NCI-H526 treated with DMSO at 0.1 percent for 48 hours (cell line): ENCODE measurements at places on chromosomes 4 and X.
A peak's percentile ranks its signal among the peaks of the same experiment; 100 is the strongest.

GRCh38 chrX:94401426-94401825 lies 727.4 kb downstream of the FAM133A start:
- DNase-seq = no peak

GRCh38 chr4:183533698-183534097 lies 28.8 kb downstream of the ING2 start:
- no peak for DNase-seq

DNA sequence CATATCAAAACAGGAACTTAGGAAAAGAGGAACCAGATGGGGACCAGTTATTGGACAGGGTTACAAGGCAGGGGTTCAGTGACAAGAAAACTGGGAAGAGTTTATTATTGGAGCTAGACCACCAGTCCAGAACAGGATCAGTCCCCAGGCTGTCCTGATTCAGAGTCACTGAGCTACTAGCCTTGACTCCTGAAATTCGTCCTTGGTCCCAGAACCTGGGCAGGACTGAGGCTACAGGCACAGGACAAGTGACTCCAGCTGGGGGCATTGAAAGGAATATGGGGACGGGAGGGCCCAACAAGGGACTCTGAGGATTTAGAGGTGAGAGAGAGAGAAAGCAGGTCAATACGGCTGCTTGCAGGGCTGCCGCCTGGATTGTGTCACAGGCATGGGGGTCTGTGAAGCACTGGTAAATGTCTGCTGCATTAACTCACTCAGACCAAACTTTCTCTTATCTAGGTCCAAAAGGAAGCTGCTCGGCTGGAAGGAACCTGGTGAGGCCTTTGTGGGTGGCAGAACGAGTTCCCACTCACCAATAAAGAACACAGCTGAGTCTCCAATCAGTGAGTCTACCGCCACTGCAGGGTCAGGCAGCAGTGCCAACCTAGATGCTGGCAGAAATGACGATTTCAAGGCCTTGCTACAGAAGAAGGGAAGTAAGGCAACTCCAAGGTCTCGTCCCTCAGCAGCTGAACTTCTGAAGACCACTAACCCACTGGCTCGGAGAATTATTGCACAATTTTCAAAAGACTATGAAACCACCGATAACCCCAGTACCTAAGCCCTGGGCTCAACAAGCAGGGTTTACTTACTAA lies 11.3 kb upstream of the RTL5 start:
- no peak for DNase-seq

DNA sequence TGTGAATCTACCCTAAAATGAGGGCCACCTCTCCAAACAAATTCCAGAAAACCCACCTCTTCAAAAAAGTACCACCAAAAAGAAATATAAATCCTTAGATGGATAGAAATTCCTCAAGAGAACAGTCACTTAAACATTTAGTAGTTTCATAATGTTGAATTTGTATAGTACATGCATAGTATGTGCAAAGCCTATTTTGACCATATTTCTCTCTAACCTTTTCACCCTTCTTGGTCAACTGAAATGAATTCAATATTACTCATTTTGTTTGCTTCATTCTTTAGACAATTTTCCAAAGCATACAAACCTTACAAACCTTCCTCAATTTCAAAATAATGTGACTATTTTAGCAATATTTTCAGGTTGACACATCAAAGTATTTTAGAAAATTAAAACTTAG lies 4.1 kb downstream of the RHOXF1 start:
- DNase-seq = no peak

GRCh38 chrX:70592091-70592490 lies 147.5 kb downstream of the DLG3 start:
- no peak for DNase-seq

- no peak for DNase-seq
These were observed 96.1 kb upstream of the FAM9B start for GRCh38 chrX:9130031-9130430.

DNA sequence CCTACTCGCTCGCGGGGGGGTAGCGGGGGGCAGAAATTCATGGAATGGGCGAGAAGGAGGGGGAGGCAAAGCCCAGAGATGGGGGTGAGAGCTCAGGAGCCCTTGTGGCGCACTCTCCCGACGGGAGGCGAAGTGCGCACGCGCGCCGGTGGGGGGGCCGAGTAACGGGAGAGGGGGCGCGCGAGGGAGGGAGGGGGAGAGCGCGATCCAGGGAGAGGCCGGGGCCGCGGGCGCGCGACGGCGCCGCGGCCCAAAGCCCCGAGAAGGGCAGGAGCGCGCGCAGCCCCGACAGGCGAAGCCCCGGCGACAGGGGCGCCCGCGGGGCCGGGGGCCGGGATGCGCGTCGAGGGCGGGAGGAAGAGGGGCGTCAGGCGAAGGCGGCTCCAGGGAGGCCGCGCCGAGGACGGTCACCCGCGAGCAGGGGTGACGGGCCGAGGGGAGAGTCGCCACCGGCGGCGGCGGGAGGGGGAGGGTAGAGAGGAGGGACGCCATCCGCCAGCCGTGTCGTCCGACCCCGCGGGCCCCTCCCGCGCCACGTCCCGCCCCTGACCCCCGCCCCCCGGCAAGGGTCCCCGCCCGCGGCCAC lies 421 bp downstream of the MECP2 start:
- peak; percentile 19 for DNase-seq

DNA sequence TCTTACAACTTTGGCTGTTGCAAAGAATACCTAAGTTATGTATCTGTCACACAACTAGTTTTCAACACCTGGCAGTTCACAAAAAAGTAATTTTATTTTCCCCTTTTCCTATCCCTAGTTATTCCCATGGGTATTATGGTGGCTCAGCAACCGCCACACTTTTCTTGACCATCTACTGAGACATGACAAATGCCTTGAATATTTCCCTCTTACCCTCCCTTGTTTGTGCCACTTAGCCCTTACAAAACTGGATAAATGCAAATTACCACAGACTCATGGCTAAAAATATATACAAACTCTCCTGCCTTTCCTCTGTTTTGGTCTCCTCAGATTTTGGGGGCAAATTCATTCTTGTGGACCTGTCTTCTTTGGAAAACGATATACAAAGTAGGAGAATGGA lies 72.1 kb downstream of the AMOT start:
- DNase-seq = no peak

DNA sequence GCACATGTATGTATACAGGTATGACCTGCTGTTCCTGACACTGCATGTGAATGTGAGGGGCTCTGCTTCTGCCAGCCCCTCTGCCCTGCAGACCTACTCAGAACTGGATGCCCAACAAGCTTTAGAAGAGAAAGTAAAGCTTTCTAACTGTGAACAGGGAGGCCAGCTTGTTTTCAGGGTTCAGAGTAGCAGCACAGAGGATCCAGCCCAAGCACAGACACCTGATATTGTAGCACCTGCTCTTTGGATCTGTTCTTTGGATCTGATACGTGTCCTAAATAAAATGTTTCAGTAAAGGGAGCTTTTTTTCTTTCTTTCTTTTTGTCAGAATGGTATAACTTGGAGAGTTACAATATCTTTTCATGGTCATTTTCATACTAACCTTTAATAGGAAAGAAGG lies 19.2 kb downstream of the DCUN1D4 start:
- no peak for DNase-seq

DNA sequence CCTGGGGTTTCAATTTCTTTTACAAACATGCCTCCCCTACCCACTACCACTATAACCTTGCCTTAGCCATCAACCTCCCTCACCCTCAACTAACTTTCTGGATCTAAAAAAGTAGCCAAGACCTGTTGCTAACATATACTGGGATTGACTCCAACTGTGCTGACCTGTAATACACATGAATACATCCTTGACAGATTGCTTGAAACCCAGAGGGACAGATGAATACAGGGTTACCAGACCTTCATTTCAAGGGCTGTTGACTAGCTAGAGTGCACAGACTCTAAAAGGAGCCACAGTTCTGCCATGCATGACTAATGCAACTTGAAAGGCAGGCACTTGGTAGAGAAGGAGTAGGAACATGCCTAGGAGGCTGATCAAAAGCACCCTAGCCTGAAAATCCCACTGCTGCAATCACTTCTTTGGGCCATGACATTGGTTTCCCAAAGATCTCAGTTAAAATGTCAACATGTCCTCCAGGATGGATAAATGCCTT lies 121.0 kb downstream of the PCDH19 start:
- no peak for DNase-seq

DNA sequence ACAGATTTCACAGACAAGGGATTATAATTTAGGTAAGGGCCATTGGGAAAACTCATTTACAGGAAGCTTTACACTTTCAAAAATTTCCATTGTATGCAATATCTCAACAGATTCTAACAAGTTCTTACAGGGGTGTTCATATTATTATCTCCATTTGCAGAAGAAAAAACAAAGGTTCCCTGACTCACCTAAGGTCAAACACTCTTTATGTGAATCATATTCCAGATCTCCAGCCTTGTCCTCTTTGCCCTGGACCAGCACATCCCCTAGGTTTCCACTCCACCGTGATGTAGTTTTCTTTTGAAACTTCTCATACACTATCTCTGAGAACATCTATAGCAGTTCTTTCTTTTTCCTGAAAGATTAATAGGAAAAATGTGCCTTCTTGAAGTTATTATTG lies 96.4 kb upstream of the HS3ST1 start:
- DNase-seq = no peak

GRCh38 chr4:107319386-107319785 lies 283.3 kb upstream of the DKK2 start:
- no peak for DNase-seq

- no peak for DNase-seq
These were observed 27.6 kb downstream of the INTU start for GRCh38 chr4:127660284-127660885.

GRCh38 chr4:138938366-138938690 lies 77.3 kb upstream of the NOCT start:
- DNase-seq = peak; percentile 60

DNA sequence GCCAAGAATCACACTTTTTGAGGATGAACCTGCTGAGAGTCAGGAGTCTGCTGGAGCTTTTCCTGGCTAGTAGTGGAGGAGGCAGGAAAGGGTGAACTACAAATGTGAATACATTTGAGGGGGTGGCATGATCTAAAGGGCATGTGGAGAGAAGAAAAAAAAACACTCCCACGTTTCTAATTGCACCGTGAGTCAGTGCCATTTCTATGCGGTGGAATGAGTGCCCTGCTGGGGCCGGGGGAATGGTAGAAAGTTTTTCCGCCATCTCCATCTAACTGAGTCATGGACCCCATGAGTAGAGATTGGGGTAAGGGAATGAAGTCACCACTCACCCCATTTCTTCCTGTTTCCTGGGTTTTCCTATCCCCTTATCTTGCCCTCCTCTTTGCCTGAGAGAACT lies 19.8 kb downstream of the BEX3 start:
- DNase-seq = no peak

GRCh38 chr4:140109737-140110136 lies 44.2 kb downstream of the MAML3 start:
- DNase-seq = no peak

- DNase-seq = no peak
These were observed 171.3 kb downstream of the SNCA start for GRCh38 chr4:89665662-89666061.

DNA sequence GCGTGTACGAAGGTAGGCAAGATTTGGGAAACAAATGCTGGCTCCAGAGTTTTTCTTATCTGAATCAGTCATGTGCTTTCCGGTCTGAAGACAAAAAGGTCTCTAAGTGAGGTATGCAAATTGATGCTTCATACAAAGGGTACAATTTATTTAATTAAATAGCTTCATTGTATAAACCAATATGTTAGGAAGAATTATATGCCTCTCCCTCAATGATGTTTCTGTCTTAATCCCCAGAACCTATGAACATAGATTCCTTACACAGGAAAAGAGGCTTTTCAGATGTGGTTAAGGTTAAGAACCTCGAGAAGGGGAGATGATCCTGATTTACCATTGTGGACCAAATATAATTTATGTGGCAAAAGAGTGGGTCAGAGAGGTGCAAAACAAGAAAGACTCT lies 543.5 kb upstream of the PCDH10 start:
- peak; percentile 7 for DNase-seq

DNA sequence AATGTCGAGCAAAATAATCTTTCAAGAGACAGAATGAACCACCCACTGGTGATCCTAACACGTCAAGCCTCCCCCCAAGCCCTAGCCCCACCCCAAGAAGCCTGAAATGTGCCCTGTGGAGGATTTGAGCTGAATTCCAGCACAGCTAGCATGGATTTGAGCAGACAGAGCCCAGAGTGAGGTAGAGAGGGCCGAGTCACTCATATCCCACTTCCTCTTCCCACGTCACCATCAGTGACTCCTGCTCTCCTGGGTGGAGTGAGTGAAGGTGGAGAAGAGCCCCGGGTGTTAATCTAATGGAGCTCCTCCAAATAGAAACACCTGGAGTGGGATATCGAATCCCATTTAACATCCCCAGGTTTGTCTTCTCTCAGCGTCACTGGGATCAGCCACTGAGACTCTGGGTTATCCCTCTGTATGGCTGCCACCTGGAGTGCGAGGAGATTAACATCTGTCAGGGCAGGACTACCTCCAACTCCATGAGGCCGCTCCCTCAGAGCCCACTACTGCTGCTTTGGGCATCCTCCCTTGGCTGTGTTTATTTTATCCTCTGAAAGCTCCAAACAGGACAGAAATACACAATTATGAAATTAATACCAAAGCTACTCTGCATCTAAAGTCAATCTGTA lies 136.6 kb downstream of the NWD2 start:
- no peak for DNase-seq

- DNase-seq = no peak
These were observed 1.1 kb upstream of the EDNRA start for GRCh38 chr4:147479786-147480185.

- DNase-seq = no peak
These were observed 66.4 kb downstream of the GALNT7 start for GRCh38 chr4:173235050-173235449.

GRCh38 chr4:71614621-71615020 lies 169.3 kb downstream of the GC start:
- no peak for DNase-seq

- DNase-seq = peak; percentile 13
These were observed 8.0 kb downstream of the MAN2B2 start for GRCh38 chr4:6582889-6583490.

DNA sequence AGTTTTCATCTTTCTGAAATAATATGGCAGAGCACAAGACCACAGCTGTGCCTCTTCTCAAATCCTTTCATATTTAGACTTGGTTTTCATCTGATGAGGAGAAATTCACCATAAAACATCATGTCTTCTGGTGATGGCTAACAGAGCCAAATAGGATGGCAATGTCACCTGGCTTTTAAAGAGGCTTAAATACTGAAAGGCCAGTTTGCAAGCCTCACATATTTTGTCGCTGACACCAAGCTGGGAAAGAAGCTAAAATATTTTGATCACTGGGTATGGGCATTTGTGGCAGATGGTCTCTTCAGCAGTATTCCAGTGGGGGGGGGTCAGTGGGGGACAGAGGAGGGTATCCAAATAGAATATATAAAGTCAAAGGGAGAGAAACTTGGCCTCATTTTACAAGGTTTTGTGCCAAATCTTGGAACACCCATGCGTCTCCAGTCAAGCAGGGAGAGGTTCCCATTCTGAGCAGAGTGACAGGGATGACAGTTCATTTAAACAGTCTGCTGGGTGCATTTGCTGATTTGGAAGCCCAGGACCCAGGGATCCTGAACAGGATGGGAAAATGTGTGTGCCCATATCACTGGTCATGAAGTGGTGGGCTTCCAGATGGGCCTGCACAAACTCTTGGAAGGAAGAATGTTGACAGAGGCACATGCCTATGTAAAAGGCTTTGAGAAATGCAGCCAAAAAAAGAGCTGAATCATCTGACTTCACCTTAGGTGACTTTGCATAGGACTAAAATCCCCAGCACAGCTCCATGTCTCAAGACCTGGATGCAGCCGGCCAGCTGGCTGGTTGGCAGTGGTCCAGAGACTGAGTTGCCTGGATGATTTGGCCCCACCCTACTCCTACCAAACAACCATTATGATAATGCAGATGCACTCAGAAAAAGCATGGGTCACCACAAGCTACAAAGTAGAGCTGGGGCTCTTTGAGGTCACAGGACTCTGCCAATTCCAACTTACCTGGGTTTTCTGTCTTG lies 484.4 kb upstream of the NR3C2 start:
- no peak for DNase-seq
